ENCODE measurements at places on chromosomes 16 and 17.

- no peak for DNase-seq
These were observed 18.0 kb upstream of the PMFBP1 start for GRCh38 chr16:72189865-72190371.

DNA sequence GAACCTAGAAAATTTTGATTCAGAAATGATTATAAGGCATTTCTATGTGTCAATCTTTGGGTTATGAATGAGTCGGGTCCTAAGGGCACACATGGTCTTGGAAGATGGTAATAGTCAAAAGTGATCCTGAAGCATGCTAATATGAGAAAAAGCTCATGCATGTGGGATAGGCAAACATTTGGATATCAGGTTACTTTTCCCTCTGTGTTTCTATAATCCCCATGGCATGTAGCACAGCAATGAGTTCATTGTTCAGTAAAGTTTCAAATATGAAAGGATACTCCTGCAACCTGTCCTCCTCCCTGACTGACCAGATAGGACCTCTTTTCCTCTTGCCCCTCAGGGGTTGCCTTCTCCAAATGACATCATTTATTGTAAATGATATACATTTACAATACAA is 249.9 kb upstream of the MON1B start:
- no peak for DNase-seq

DNA sequence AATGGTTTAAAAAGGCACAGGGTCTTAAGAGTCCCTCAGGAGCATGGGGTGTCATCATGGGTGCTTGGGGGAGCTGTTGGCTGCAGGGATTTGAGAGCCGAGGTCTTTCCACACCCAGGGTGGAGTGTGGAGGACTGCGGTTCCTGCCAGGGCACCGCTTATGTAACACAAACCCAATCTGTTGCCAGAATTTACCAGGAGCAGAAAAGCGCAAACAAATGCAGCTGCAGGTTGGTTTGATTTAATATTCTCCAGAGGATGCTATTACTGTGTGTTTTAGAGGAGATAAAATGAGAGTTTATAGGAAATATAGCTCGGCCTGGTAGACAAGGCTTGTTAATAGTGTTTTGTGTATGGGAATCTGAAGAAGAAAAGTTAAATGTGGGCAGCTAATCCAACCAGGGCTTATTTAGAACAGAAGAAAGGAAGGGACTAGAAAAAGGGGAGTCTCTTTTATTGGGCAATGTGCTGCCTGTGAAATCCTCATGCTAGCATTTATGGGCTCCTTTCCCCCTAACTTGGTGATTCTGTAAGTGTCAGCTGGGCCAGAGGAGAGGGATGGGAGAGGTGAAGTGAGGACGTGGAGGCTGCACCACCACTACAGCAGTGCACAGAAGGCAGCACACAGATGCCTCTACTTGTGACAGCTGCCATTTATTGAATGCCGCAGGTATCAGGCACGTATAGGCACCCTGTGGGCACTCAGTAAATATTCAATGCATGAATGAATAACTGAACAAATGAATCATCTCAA is 174.7 kb downstream of the KATNIP start:
- DNase-seq: no peak

- DNase-seq: no peak
These were observed 5.9 kb upstream of the WDR59 start for GRCh38 chr16:74990832-74991231.

- DNase-seq: no peak
These were observed 72.4 kb downstream of the MYH10 start for GRCh38 chr17:8558144-8558543.

DNA sequence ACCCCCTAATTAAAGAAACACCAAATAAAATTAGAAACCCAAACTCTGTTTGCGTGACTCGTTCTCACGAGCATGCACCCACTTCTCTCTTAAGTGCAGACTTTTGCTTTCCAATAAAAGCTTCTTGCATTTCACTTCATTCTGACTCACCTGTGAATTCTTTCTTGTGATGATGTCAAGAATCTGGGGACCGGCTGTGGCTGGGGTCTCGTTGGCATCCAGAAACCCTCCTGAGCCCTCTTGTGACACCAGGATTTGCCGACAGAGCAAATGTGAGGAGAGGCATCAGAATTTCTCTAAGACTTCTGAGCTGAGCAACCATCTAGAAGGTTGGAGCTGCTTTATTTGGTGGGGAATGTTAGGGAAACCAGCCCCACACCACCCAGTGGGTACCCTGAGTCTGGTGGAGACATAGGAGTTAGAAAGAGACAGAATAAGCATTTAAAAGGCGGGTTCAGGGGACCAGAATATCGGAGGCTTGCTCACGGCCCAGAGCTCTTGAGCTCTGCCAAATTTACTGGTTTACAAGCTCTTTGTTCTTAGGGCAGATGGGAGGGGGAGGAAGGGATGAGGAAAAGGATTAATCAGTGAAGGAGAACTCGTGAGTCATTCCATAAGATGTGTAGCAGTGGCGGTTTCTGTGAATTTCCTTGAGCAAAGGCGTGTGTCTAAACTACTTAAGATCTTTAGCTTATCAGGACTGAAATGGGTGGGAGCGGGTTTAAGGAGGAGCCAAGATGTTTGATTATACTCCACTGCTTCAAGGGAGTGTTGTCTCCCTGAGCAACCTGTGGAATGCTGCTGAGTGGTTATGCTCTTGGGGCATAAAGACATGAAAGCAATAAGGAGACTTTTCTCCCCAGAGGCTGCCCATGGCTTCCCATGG is 24.2 kb upstream of the TMC5 start:
- DNase-seq: peak; percentile 81

DNA sequence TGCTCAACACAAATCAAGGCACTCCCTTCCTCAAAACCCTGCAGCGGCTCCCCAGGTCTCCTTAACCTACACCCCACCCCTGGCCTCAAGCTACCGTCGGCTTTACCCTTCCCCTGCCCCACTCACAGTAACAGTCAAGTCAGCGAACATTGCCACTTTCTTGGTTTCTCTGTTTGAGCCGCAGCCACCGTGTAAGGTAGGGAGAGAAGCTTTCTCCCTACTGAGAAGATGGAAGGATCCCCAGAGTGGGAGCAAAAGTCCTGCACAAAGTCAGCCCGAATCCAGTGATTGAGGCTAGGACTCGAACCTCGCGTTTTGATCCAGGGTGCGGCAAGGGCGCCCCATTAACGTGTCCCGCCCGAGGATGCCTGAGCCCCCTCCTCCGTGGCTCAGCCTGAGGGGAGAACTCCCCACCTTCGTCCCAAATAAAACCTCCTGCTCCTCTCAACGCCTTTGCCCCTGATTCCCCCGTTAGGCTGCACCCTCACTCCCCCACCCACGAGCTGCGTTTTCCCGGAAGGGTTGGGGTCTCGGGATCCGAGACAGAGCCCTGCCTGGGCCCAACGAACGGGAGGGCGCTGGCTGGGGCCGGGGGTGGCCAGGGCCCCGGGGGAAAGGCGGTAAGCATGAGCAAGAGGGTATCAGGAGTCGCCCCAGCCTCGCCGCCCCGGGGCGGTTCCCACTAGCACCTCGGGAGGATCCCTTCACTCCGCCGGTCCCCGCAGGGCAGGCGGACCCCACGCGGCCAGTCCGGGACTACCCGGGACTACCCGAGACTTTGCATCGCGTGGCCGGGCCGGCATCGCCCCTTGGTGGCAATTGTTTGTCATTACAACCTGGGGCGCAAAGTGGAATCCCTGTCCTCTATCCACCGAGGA is 9.9 kb upstream of the NAGS start:
- DNase-seq: peak; percentile 22

GRCh38 chr16:28011223-28011622 is 52.3 kb downstream of the GSG1L start:
- DNase-seq: no peak

DNA sequence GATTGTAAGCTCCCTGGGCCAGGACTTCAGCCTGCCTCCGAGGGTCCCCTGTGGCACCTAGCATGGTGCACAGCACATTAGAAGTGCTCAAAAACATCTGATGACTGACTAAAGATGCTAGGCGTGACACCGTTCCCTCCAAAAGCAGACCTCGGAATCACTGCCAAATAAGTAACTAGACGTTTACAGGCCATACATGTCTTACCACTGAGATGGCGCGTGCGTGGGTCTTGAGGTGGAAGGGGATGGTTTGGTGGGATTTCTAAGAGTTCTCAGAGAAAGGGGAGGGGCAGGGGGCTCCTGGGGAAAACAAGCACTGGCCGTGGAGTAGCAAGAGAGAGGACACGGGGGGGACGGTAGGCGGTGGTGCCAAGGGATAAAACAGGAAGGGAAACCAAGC is 12.4 kb downstream of the MPO start:
- DNase-seq: no peak

DNA sequence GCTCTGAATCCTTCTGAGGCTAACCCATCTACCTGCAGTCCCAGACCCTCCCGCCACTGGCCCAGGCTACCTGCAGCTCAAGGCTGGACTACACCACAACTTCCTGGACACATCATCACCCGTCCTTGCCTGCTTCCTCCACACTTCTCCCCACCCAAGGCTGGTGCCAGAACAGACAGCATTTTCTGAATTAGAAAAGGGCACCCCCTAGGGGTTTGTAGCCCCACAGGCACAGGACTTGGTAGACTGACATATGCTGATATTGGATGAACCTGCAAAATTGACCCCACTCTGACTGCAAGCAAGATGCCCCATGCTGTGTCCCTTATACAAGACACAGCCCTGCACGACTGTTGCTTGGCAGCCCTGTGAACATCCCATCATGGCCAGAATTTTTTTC is 271.5 kb upstream of the C16orf82 start:
- no peak for DNase-seq

Measured in kidney glomerular epithelial cell (primary cell).